Adrenal gland (tissue), 19 donors: ENCODE measurements at places on chromosomes 3 and 15. TPM values are rescaled to one million over a fixed set of nuclear protein-coding genes. Genes with fewer than 3 reads are reported as not detected.

Gene TSPAN3
- polyA plus RNA-seq, result 202 TPM

Gene SCG3
- 6.9 TPM for polyA plus RNA-seq

Gene GPR156
- polyA plus RNA-seq, result 0.48 TPM

Gene CPEB1
- 7.6 TPM for polyA plus RNA-seq

Gene IQCF5
- not detected for polyA plus RNA-seq

Gene ACP3
- 5.1 TPM for polyA plus RNA-seq

Gene MKRN2OS
- polyA plus RNA-seq, result not detected

Gene ZIC4
- not detected for polyA plus RNA-seq

Gene SERPINI2
- not detected for polyA plus RNA-seq

Gene ERICH6
- polyA plus RNA-seq, result not detected

Gene TRIM71
- polyA plus RNA-seq, result not detected
